ENCODE measurements at places on chromosomes 6 and 20.

- DNase-seq: no peak
Measured at GRCh38 chr6:16689788-16690607, 71.3 kb downstream of the ATXN1 start.

- DNase-seq: no peak
Measured at GRCh38 chr6:146709036-146709622, 110.4 kb downstream of the ADGB start.

GRCh38 chr6:165325609-165326008 is 16.2 kb upstream of the C6orf118 start:
- no peak for DNase-seq

GRCh38 chr20:6838181-6838826 is 70.8 kb downstream of the BMP2 start:
- DNase-seq: no peak

DNA sequence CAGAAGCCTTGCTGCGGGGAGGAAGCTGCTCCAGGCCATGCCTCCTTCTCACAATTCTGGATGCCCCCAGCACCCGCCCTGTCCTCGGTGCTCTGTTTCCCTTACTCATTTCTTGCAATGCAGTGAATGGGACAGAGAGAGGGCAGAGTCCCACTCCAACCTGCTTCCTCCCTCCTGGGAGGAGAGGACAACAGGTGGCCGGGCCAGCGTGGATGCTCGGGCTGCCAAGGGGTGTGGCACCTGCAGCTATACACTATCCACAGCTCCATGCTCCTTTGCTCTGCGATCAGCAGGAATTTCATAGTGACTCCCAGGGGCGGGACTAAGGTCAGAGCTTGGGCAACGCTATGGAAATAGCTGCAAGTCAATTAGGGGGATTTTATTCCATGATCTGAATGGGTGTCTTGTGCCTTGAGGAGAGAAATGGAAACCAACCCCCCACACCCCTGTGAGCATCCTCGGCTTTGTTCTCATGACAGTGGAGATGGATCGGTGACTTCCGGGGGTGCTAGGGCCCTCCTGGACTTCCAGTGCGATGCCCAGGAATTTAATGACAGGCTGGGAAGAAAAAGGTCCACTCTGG is 192.5 kb downstream of the MYLK4 start:
- DNase-seq: no peak

GRCh38 chr20:46681032-46681854 is 8.0 kb downstream of the TP53RK start:
- DNase-seq: peak; percentile 44

- no peak for DNase-seq
Measured at GRCh38 chr6:145349950-145350510, 385.3 kb downstream of the EPM2A start.

DNA sequence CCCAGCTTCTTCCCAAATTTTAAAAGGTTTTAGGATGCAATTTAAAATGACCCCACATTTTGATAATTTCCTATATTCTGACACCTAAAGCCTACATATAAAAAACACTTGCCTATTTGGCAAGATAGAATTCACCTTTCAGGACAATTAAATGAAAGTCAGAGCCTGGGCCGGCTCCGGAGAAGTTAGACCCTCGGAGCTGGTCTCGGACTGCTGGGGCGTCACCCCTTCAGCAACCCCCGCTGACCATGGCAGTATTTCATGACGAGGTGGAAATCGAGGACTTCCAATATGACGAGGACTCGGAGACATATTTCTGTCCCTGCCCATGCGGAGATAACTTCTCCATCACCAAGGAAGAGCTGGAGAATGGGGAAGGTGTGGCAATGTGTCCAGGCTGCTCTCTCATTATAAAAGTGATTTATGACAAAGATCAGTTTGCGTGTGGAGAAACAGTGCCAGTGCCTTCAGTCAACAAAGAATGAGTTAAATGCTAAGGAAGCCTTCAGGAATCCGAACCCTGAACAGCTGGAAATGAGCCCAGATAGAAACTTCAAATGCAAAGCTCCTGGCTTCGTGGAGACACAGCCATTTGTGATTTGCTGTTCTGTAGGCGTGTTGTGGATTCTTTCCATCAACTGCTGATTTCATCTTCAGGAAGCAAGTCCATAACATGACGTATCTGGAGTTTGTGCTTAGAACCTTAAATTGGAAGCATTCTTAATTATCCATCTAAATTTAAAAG is 16.0 kb downstream of the TCFL5 start:
- no peak for DNase-seq

GRCh38 chr6:130696806-130697205 is 130.4 kb upstream of the SMLR1 start:
- DNase-seq: no peak

All from stimulated activated naive CD4-positive, alpha-beta T cell (primary cell).